ENCODE measurements at places on chromosomes 1 and 21.

DNA sequence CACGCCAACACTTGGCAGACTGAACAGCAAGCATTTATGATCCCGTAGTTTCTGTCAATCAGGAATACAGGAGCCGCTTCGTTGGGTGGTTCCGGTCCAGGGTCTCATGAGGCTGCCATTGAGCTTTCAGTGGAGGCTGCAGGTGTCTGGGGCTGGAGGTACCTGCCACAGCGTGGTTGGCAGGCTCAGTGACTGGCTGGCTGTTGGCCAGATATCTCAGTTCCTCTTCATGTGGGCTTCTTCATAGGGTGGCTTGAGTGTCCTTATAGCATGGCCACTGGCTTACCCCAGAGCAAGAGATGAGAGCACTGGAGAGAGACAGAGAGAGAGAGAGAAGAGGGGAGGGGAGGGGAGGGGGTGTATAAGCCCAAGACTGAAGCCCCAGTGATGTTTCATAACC lies 29.3 kb downstream of the PIK3CD start:
- DNase-seq, result no peak

- peak; percentile 51 for DNase-seq
These were observed 610 bp downstream of the AJAP1 start for GRCh38 chr1:4654764-4655673.

- DNase-seq, result no peak
These were observed 170.5 kb upstream of the CAMK1G start for GRCh38 chr1:209413062-209413461.

DNA sequence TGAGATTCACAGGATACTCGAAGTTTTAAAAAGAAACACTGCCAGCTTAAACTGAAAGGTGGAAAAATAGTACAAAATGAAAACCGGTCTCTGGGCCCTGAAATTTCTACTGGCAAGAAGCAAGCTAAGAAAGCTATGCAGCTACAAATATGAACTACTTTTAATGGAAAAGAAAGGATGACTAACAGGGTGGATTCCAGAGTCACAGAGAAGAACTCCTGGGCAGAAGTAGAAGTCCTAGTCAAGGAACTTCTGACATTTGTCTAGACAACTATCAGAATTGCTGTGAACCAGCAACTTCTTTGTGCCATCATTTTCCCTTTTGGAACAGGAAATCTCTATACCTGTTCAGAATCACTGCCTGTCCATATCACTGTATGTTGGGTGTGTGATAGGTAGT lies 38.1 kb downstream of the CD160 start:
- DNase-seq, result no peak

- no peak for DNase-seq
These were observed 187.8 kb downstream of the LRRIQ3 start for GRCh38 chr1:74010206-74010605.

GRCh38 chr21:39153373-39153772 lies 29.9 kb downstream of the PSMG1 start:
- DNase-seq, result no peak

DNA sequence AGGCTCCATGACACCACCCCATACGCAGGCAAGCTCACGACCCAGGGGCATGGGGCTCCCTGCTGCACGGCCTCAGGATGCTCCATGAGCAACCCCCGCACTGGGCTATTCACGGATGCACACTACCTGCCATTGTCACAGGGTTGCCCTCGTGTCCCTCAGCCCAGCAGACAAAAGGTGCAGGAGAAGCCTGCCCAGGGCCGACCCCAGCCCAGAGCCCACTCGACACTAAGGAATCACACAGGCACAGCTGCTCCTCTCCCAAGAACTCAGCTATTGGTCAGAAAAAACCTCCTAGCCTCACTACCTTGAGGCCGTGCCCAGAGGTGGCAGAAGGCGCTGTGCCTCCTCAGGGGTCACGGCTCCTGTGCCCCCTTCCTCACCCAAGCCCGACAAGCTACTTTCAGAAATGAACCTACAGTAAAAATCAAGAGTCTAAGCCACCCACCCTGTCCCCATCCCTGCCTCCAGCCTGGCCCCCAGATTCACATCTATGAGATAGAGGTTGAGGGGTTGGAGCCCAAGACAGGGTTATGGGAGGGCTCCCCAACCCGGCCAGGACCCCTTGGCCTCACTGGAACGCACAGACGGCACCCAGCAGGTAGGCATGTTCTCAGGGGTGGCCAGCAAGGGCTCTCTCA lies 6.4 kb upstream of the SPATC1L start:
- DNase-seq, result no peak

DNA sequence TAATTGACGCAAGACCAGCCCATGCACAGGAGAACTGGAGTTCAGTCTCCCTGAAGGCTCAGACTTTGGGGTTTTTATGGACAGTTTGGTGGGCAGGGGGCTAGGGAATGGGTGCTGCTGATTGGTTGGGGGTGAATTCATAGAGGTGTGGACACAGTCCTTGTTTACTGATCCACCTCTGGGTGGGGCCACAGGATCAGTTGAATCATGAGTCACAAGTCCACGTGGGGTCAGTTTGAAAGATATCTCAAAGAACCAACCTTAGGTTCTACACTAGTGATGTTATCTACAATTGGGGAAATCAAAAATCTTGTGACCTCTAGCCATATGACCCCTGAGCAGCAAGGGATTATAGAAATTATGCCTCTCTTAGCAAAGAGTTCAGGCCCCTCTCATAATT lies 127.9 kb upstream of the L1TD1 start:
- no peak for DNase-seq

DNA sequence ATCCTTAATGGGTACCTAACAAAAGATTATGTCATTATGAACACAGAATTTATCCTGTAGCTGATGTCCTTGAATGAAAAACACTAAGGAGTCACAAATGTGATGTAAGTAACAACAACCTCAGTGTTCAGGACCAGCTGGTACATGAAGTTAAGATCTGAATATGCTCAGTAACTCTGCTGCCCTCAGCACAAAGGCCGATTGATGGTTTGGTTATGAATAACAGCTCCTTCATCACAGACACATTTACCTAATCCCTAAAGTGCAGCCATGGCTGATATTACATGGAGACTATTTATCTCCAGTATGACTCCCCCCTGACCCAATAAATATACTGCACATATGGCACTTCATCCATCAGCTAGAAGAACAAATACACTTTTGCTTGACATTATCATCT lies 75.2 kb downstream of the PLPPR5 start:
- no peak for DNase-seq

GRCh38 chr1:110800079-110800478 lies 72.9 kb upstream of the CD53 start:
- DNase-seq, result no peak

GRCh38 chr1:61361931-61362330 lies 279.6 kb downstream of the NFIA start:
- no peak for DNase-seq

DNA sequence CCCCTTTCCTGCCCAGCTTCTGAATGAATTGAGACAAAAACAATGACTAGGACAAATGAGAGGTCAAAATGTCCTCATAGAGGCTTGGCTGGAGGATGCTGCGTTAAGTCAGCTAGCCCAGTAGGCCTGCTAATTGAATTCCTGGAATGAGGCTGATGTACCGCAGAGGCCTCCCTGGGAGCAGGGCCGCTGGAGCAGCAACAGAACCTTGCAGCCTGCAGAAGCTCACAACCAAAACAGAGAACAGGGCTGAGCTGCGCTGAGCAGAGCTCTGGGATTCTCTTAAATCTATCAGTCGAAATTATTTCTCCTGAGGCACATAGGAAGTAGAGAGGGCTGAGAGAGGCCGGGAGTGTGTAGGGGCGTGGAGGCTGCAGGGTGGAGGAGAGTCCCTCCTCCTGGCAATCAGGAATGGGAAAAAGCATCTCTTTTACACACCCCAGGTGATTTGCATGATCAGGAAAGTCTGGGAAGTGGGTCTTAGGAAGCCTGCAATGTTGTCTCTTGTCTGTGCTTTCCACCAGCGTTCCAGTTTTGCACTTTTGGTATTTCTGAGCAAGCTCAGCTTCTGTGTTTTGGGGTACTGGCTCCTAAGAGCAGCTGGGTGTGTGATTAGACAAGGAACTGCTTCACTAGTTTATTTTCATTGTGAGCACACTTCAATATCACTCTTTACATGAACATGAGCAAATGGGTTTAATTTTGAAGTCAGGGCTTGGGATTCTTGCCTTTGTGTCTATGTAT lies 66.5 kb downstream of the RYR2 start:
- peak; percentile 8 for DNase-seq

- DNase-seq, result no peak
These were observed 499 bp upstream of the CRTC2 start for GRCh38 chr1:153958961-153959260.

- DNase-seq, result no peak
These were observed 74.8 kb upstream of the EDN2 start for GRCh38 chr1:41559331-41559730.

GRCh38 chr1:178531887-178532286 lies 19.0 kb downstream of the TEX35 start:
- DNase-seq, result no peak

- DNase-seq, result no peak
These were observed 12.0 kb upstream of the VAMP4 start for GRCh38 chr1:171753685-171754352.

DNA sequence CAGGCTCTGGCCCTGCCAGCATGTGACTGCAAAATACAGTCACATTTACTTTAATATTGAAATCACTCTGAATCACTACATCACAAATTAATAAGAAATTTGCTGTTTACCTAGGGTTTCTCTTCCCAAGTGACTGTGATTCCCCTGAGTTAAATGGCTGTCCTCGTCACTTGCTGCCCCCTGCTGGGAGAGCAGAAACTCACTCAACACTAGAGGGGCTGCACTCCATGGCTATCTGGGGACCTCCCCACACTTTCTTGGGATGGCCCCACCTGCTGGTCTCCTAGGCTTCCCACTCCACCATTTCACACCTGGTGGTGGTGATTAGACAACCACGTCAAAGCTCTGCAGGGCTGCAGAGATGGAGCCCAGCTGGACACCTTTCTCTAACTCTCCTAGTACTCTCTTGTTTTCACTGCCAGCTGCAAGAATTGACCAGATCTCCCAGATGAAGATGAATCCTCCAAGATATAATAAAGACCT lies 63.4 kb downstream of the CD2 start:
- peak; percentile 37 for DNase-seq

GRCh38 chr1:55773211-55773940 lies 558.2 kb upstream of the USP24 start:
- DNase-seq, result no peak

GRCh38 chr21:38249256-38249655 lies 7.5 kb upstream of the KCNJ15 start:
- no peak for DNase-seq

DNA sequence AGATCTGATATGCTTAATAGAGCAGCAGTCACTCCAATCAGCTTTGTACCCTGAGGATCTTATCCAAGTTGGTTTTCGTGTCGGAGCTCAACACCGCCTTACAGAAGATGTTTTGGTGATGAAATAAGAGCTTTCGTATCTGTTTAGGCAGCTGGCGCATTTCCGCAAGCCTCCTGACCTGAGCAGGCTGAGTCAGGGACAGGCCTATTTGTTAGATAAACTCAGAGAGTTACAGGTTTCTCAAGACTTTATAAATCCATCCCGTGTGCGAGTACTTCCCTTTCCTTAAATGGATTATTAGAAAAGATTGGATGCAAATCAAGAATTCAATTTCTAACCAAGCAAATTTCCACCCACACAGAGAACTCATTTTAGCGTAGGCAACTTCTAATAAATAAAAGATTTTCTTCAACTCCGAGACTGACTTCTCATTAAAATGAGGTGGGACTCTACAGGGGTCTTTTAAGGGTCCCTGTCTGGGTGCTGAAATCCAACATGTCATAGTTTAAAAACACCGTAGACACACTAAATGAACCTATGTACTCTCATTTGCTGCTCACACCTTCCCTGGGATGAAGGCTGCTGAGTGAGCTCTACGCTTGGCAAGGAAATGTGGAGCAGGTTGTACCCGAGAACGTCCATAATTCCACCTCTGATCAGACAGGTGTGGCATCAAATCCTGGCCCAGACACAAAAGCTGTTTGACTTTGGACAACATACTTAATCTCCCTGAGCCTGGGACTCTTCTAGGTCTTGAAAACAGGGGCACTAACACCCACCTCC lies 106.9 kb upstream of the F3 start:
- DNase-seq, result no peak

- peak; percentile 91 for DNase-seq
These were observed at the start of gene AHDC1 for GRCh38 chr1:27603681-27604578. TSS of gene AHDC1 (minus strand) at chr1:27604144. CDS start at chr1:27552115, 52,029 bp downstream.

Measured in head of caudate nucleus (tissue), 42 donors.